ENCODE measurements at places on chromosomes 4 and X.

DNA sequence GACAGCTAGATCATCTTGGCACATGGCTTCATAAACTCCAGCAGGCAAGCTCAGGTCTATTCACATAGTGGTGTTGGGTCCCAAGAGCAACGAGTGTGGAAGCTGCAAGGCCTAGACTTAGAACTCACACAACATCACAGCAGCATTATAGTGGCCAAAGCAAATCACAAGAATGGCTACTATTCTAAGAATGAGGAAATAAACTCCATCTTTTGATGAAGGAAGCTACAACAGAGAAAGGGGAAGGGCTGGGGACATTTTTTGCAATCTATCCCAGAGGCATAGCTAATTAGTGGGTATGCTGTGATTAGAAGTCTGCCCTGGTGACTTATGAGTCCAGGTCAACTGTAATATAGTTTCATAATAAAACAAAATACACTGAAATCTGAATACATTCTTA lies 42.9 kb upstream of the TAB3 start:
- no peak for DNase-seq

DNA sequence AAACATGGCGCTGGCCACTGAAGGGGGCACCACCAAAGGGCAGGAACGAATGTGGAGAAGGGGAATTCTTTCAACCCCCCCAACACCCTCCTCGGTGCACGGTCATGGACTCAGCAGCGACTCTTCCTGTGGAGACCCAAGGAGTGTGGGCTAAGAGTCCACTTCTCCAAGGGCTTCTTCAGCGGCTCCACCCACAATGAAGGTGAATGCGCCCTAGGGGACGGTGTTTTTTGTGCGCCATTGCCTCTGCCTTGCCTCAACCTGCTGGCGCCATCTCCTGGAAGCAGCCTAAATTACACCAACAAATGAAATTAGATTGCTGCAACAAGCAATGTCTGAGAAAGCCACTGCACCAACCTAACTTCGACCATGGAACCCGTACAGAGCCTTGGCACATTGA lies 169.2 kb upstream of the MAGEB18 start:
- no peak for DNase-seq

- no peak for DNase-seq
Measured at GRCh38 chr4:161926033-161926828, 237.6 kb downstream of the FSTL5 start.

GRCh38 chr4:126957987-126958386 lies 674.8 kb upstream of the INTU start:
- DNase-seq: no peak

DNA sequence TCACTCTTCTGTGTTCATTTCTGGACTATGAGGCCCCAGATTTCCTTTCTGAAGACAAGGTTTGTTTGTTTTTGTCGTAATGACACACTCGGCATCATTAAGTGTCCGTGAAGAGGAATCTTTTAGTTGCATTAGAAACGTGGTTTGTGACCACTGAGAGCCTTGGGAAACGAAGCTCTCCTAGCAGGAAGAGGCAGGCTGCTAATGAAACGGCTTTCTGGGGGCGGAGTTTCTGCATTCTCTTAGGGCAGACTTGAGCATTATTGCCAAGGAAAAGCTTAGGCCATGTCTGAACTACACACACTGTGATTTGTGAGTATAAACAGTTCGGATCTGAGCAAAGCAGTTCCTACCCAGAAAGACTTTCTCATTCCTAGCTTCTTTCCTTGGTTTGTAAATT lies 64.0 kb downstream of the SOX3 start:
- DNase-seq: no peak

- no peak for DNase-seq
Measured at GRCh38 chrX:123080065-123080464, 104.0 kb upstream of the GRIA3 start.

DNA sequence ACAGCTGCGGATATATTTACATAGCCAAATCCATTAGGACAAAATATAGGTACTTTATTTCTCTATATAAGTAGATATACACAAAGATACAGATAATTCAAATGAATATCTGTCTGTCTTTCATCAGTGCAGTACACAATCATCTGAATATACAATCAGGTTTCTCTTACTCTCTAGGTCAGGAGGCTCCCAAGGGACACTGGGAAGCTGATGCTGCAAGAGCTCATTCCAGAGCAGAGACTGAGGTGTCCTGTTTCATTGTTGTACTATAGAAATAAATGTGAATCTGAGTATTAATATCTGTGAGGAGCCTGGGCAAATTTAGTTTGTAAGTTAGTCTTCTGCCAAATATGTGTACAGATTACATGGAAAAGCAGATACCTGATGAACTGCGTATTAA lies 4.2 kb downstream of the TLL1 start:
- no peak for DNase-seq

DNA sequence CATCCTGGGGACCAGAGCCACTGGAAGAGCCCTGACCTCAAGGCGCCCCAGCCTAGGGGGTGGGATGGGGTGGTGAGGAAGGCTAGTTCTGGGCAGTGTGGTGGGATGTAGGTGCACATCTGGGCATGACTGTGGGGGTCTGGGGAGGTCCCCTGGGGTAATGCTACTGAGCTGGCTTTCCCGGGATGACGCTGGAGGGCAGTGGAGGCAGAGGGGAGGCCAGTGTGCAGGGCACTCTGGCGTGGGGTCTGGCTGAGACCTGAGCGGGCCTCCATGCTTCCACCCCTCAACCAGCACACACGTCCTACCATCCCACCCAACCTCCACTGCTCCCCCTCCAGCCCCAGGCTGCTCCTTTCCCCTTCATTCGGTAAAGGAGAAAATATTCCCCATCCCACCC lies 4.8 kb upstream of the SH3BP2 start:
- no peak for DNase-seq

DNA sequence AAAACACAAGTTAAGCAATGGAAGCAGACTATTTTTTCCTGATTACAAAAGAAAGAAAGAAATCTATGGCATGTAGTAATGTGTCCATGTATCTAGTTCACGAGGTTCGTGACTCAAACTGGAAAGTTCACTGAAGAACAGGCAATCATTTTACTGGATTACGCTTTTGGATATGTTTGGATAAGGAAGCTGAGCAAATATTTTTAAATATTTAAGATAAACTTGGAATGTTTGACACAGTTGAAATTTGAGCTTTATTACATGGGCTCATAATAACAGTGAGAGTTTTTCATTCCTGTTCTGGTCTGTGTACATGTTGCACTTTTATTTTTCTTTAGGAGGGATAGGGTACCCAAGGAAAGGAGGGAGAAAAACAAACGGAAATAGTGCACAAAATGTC lies 244.2 kb upstream of the GK2 start:
- DNase-seq: no peak

DNA sequence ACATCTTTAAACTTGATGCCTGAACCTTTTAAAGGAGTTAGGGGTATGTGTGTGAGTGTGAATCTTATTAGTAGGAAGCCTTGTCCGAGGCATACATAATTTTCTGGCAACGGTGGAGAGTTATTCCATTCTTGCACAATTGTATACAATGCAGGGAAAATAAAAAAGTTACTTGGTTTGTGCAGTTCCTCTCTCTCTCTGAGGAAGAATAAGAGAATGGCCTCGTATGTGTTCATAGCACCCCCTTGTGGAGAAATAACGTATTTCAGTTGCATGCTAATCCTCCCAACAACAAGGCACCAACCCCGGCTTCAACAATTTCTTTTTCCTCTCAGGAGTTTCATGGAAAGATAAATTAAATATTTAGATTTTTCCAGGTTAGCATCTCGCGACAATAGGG lies 33.7 kb upstream of the FGF13 start:
- DNase-seq: peak; percentile 3

DNA sequence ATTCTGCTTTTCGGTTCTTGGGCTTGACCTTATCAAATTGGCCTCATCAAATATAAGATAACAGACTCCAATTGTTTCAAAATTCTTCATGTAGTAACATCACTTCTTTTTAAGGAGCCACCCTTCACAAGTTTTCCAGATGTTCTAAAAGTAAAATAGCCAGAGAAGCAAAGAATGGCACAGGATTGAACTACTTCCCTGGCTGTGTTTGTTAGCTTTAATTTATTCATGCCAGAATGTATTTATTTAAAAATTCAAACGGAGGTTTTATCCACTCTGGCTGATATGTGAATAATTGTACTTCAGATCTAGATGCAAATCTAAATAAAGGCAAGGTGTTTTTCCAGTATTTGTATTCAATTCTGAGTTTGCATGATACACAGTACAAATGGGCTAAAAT lies 581.3 kb upstream of the TENM3 start:
- no peak for DNase-seq

- no peak for DNase-seq
Measured at GRCh38 chr4:52999626-53000025, 137.5 kb downstream of the RASL11B start.

DNA sequence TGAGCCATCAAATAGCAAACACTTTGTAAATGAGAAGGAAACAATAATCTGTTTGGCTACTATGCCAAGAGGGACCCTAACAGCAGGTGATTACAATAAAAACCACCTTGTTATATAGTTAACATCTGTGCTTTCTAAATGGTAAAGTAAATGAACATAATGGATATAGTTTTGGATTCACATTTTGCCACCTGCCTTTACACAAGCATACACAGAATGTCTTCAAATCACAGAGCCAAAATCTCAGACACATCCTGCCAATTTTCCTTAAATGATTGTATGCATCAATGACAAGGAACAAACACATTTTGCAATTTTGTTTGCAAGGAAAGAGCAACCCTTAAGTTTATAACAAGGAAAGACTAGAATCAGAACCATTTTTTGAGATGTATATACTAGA lies 334.2 kb downstream of the FSTL5 start:
- no peak for DNase-seq

- DNase-seq: no peak
Measured at GRCh38 chr4:53557669-53558064, 33.6 kb downstream of the LNX1 start.

- no peak for DNase-seq
Measured at GRCh38 chr4:169184686-169185085, 86.1 kb downstream of the SH3RF1 start.

DNA sequence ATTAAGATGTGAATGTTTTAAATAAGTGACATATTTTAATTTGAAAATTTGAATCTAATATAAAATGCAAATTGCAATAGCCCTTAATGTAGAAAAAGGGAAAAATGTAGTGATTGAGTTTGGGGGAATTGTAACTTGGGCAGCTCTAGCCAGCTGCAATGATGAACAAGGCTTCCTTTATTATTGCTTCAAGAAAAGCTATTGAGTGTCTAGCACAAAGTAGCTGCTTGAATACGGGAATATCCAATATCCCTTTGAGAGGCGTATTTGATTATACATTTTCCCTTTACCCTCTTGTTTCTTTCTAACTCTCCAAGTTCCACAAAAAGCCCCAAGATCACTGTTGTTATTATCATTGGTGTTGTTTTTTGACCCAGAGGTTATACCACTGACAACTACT lies 21.8 kb downstream of the IL1RAPL1 start:
- DNase-seq: no peak

DNA sequence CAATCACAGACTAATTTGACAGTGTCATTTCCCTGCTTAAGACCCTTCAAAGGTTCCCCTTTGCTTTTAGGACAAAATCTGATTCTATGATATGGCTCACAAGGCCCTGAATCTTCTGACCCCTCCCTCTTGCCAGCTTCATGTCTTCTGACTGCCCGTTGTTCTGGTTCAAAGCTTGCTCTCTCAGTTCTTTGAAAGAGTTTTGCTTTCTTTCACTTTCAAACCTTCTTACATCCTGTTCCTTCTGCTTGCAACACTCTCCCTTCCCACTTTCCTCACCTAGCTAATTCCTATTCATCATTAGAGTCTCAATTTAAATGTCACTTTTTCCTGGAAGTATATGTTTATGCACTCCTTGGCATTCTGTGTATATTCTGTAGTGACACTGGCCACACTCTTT lies 299.2 kb downstream of the IDS start:
- no peak for DNase-seq

GRCh38 chrX:53940180-53940579 lies 104.1 kb downstream of the PHF8 start:
- no peak for DNase-seq

- DNase-seq: no peak
Measured at GRCh38 chr4:138835832-138836533, 179.6 kb upstream of the NOCT start.

- no peak for DNase-seq
Measured at GRCh38 chr4:185437809-185438208, 12.0 kb upstream of the UFSP2 start.

DNA sequence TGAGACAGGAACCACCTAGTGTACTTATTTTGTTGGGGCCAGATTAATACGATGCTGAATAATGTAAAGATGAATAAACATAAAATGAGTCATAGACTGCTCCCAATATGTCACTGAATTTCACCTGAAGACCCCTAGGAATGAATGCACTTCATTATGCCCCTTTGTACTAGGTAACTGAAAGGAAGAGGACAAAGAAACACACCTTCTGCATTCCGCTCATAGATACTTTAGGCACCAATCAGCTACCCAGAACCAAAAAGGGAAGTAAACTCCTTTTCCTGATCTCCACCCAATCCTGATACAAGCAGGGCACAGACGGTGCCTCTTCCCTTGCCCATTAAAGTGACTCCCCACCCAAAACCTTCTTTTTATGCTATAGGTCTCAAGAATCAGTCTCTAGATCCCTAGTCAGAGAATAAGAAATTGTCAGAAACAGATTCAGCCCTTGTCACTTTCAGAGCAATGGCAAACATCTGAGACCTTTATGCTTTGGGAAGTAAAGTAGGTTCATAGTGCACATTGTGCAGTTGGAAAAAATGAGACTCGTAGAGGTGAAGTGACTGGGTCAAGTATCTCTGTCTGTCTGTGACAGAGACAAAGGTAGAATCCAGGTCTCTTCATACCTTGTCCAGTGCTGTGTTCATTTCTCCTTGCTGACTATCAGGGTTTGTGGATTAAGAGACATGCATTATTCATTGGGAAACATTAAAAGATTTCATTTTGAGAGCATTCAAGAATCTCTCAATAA lies 2.3 kb downstream of the GPR174 start:
- no peak for DNase-seq

DNA sequence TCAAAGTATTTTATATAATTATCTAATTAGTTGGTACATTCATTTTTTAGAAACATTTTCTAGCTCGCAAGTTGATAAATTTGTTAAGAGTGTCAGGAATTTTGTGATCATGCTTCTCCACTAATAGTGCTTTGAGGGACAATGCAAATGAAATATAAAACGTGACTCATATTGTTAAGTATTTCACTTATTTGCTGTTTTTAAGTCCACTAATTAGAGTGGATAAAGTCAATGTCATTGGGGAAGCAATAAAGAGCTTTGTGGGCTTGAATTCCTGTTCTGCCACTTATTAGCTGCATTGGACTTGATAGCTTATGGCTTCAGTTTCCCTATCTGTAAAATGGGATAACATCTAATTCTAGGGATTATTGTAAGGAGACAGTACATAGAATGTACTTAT lies 26.5 kb upstream of the ANAPC4 start:
- DNase-seq: no peak

DNA sequence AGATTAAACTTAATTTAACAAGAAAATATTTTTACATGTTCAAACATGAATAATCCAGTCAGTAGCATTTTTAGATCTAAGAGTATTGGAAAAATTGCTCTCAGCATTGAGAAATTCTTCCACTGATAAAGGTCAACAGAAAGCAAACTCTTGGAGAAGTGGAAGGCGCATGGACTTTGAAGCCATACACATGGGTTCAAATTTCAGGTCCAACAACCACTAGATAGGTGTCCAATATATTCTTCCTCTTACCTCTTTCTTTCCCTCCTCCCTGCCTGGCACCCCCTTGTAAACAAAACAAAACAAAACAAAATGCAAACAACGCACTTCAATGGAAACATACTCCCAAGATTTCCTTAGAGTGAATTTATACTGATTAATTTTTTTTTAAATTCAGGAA lies 28.4 kb upstream of the PRSS48 start:
- DNase-seq: no peak

Data from HFF-Myc (cell line).